Thoracic aorta endothelial cell (primary cell): ENCODE measurements at places on chromosomes 5 and 9. TPM values are rescaled to one million over a fixed set of nuclear protein-coding genes. Genes with fewer than 3 reads are reported as not detected.

Gene PFN3
- total RNA-seq: not detected in 2 replicates

Gene CATSPER3
- not detected in 2 replicates for total RNA-seq

Gene BAAT
- under 0.01 and 0.07 TPM in 2 replicates for total RNA-seq

Gene SPATA31D4
- total RNA-seq: not detected in 2 replicates

Gene CCL19
- not detected in 2 replicates for total RNA-seq

Gene CRB2
- total RNA-seq: not detected in 2 replicates

Gene TERT
- total RNA-seq: under 0.01 TPM in 1 of 2 replicates, not detected in the other

Gene FBXL7
- 14.4 and 26.1 TPM in 2 replicates for total RNA-seq

Gene OSMR
- 23.7 and 59.1 TPM in 2 replicates for total RNA-seq

Gene COQ4
- 31.1 and 36.1 TPM in 2 replicates for total RNA-seq

Gene ABL1
- total RNA-seq: 79.0 and 84.0 TPM in 2 replicates

Gene PCDHGB1
- total RNA-seq: 0.50 and 0.66 TPM in 2 replicates

Gene RBM27
- 37.2 and 43.9 TPM in 2 replicates for total RNA-seq

Gene SLC46A2
- not detected in 2 replicates for total RNA-seq

Gene MATR3
- total RNA-seq: 363 and 372 TPM in 2 replicates

Gene DAPK1
- 63.7 and 109 TPM in 2 replicates for total RNA-seq

Gene FOXD4L3
- total RNA-seq: 0.27 TPM in 1 of 2 replicates, not detected in the other

Gene DRD1
- not detected in 2 replicates for total RNA-seq

Gene COL5A1
- 51.0 and 109 TPM in 2 replicates for total RNA-seq

Gene SLC36A3
- not detected in 2 replicates for total RNA-seq

Gene ZNF454
- total RNA-seq: 0.50 and 1.3 TPM in 2 replicates

Gene SLC4A9
- total RNA-seq: not detected in 2 replicates

Gene SPARC
- total RNA-seq: 932 and 1,783 TPM in 2 replicates

Gene NMUR2
- total RNA-seq: not detected in 2 replicates

Gene TMEM8B
- total RNA-seq: 0.53 and 0.65 TPM in 2 replicates

Gene OR1J2
- total RNA-seq: not detected in 2 replicates

Gene LCN2
- not detected in 2 replicates for total RNA-seq

Gene CDKN2A
- total RNA-seq: 3.8 and 3.9 TPM in 2 replicates

Gene PCDHGB6
- total RNA-seq: 2.9 and 3.3 TPM in 2 replicates

Gene PDLIM4
- total RNA-seq: 33.4 and 87.9 TPM in 2 replicates

Gene IFNB1
- not detected in 2 replicates for total RNA-seq

Gene ROPN1L
- total RNA-seq: 0.53 and 1.9 TPM in 2 replicates

Gene PDGFRB
- total RNA-seq: 0.40 and 1.6 TPM in 2 replicates

Gene CDX1
- total RNA-seq: not detected in 2 replicates

Gene SPEF2
- total RNA-seq: 1.7 and 4.1 TPM in 2 replicates

Gene TTC23L
- 0.07 TPM in 1 of 2 replicates, not detected in the other for total RNA-seq

Gene HEMGN
- total RNA-seq: not detected in 2 replicates
